Osteoblast (primary cell): ENCODE measurements at places on chromosomes 3 and 15. TPM values are rescaled to one million over a fixed set of nuclear protein-coding genes. Genes with fewer than 3 reads are reported as not detected.

Gene CCR8
- total RNA-seq, result not detected in 2 replicates

Gene NIT2
- total RNA-seq, result 18.1 and 23.3 TPM in 2 replicates

Gene WWTR1
- 79.3 and 84.7 TPM in 2 replicates for total RNA-seq

Gene OSBPL10
- 25.0 and 29.0 TPM in 2 replicates for total RNA-seq

Gene SNTN
- not detected in 2 replicates for total RNA-seq

Gene HCN4
- total RNA-seq, result not detected in 2 replicates

Gene PDZRN3
- total RNA-seq, result 18.3 and 26.4 TPM in 2 replicates

Gene EAF2
- 1.2 and 1.4 TPM in 2 replicates for total RNA-seq

Gene RFC4
- total RNA-seq, result 16.5 and 18.1 TPM in 2 replicates

Gene BCL2A1
- total RNA-seq, result 0.29 TPM in 1 of 2 replicates, not detected in the other

Gene ECE2
- total RNA-seq, result not detected in 2 replicates

Gene SKOR1
- 0.29 and 0.36 TPM in 2 replicates for total RNA-seq

Gene GOLGA6L4
- total RNA-seq, result 1.5 and 1.8 TPM in 2 replicates

Gene SYNPR
- total RNA-seq, result not detected in 2 replicates

Gene SEMA3F
- total RNA-seq, result 5.1 and 16.5 TPM in 2 replicates

Gene TEX9
- 11.2 and 12.7 TPM in 2 replicates for total RNA-seq

Gene ISLR2
- total RNA-seq, result under 0.01 TPM in 1 of 2 replicates, not detected in the other

Gene FGF7
- 377 and 445 TPM in 2 replicates for total RNA-seq

Gene HCLS1
- 2.9 and 4.1 TPM in 2 replicates for total RNA-seq

Gene GABRR3
- total RNA-seq, result not detected in 2 replicates

Gene PLSCR2
- total RNA-seq, result not detected in 2 replicates

Gene SCG5
- total RNA-seq, result 6.8 and 9.0 TPM in 2 replicates

Gene ST3GAL6
- total RNA-seq, result 2.2 and 2.7 TPM in 2 replicates

Gene MKRN3
- 0.36 and 0.59 TPM in 2 replicates for total RNA-seq

Gene FRMD5
- total RNA-seq, result 3.3 and 3.5 TPM in 2 replicates

Gene PLAAT1
- total RNA-seq, result under 0.01 TPM in 1 of 2 replicates, not detected in the other

Gene CISH
- 1.1 and 1.2 TPM in 2 replicates for total RNA-seq

Gene NME9
- not detected in 2 replicates for total RNA-seq

Gene PAQR9
- not detected in 2 replicates for total RNA-seq

Gene FOXL2NB
- 0.36 TPM in 1 of 2 replicates, not detected in the other for total RNA-seq
